ENCODE measurements at places on chromosomes 3 and 15. TPM values are rescaled to one million over a fixed set of nuclear protein-coding genes. Genes with fewer than 3 reads are reported as not detected.

DNA sequence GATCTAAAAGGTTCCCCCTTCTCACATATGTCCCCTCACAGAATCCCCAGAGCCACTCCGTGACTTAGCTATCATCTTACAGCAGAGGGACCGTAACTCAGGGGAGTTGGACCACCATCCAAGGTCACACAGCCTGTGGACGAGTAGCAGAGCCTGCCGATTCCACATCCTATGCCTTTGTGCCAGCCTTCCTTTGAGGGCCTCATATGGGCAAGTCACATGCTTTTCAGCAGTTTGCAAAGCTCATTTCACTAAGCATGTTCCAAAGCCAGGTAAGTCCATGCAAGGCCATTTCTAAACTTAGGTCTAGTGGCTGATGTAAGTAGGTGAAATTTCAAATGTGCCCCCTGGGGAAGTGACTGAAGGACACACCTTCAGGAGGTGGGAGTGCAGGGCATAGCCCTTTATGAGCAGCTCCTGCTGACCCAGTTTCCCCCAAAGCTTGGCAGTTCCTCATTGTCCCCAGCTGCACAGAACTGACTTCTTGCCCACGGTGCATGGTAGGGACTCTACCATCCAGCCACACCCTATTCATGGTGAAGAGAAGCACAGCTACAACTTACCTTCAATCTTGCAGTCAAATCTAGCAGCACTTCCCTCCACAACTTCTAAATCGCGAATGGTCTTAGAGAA is 33.3 kb upstream of the HACD2 start:
- no peak for DNase-seq

- DNase-seq = no peak
Observed at GRCh38 chr15:33126559-33127290, 67.8 kb downstream of the FMN1 start.

GRCh38 chr15:83014205-83014653 is 2.8 kb upstream of the C15orf40 start:
- no peak for DNase-seq

- DNase-seq = no peak
Observed at GRCh38 chr3:15434756-15435155, 7.4 kb downstream of the EAF1 start.

DNA sequence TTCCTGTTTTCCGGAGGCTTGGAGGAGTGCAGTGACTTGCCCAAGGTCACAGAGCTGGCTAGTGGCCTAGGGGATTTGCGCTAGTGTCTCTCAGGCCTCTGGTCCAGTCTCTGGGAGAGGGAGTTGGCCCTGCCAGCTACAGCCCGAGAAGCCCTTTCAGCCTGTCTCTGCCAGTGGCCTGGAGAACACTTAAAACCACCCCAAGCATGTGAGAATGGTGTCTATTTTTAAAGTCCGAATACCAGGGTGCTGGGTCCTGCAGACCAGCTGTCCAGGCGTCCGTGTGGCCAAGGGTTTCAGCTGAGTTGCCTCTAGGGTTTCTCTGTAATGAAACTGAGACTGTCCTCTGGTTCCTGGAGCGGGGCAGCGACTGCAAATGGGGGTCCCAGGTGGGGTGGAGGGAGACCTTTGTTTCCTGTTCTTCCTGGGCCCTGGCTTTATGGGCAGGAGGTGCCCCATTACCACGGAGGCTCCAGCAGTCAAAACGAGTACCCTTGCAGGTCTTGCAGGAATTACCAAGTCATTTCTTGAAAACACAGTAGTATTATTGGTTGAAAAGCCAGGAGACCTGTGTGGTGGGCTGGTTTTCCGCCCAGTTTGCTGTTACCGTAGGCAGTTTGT is 2.2 kb downstream of the CAND2 start:
- DNase-seq = no peak

DNA sequence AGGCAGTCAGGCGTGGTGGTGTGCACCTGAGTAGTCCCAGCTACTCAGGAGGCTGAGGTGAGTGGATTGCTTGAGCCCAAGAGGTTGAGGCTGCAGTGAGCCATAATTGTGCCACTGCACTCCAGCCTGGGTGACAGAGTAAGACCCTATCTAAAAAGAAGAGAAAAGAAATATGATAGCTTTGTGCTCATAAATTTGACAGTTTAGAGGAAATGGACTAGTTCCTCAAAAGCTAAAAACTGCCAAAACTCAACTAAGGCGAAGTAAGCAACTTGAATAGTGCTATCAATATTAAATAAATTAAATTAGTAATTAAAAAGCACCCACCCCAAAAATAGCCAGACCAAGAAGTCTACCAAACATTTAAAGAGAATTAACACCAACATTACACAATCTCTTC is 24.5 kb upstream of the SLC15A2 start:
- DNase-seq = no peak

GRCh38 chr3:14336749-14337598 is 65.4 kb upstream of the SLC6A6 start:
- DNase-seq = no peak

DNA sequence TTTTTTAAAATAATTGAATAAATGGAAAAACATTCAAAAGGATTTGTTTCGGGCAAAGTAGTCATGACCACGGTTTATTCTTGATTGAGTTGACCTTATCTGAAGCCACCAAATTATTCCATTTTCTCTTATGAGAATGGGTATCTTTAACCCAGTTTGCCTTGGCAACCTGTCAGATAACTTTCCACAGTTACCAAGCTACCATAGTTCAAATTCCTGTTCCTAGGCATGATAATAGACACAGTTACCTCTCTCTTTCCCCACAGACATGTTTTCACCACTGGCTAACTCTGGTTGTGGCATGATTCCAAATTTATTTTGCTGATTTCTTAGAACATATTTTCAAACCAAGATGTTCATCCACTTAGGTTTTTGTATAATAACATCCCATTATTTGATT is 84.9 kb downstream of the NECTIN3 start:
- no peak for DNase-seq

DNA sequence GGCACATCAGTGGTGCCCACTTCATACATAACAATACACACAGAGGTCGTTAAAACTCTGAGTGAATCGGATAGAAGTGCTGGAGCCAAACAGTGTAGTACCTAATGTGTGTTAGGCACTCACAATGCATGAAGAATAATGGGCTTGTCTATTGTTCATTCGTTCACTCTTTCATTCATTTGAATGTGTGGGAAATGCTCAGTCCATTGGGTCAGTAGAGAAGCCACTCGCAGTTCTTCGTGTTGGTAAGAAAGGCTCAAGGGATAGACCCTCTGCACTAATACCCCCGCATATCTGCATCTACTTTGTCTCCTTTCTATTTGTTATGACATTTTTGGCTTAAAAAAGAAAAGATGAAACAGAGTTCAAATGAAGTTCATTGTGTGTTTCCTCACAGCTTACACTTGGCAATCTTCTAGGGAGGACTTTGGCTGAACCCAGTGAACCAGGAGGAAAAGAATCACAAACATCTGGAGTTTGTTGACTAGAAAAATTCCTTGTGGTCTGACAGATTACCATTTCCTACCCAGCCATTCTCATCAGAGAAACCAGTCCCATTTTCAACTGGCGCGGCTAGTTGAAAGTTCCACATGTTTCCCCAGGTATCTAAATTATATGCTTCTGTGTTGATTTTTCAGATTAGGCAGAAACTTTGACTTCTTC is 32.8 kb upstream of the MFSD1 start:
- peak; percentile 84 for DNase-seq

GRCh38 chr3:79344876-79345871 is 422.6 kb downstream of the ROBO1 start:
- no peak for DNase-seq

GRCh38 chr3:195075199-195075940 is 195.6 kb downstream of the XXYLT1 start:
- no peak for DNase-seq

GRCh38 chr15:51267703-51268083 is 70.7 kb downstream of the CYP19A1 start:
- DNase-seq = no peak

DNA sequence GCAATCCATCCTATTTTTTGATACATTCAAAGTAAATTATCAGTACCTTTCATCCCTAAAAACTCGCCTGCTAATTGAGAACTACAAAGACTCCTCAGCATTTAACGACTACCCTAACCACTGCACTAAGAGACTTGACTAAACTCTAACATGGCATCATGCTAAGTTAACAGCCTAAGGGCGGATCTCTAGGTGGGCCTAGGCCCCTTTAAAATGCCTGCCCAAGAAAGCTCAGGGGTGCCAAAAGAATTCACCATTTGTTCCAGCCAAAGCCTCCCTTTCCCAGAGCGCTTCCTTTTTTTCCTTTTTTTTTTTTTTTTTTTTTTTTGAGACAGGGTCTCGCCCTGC is 568 bp upstream of the NEK4 start:
- no peak for DNase-seq

DNA sequence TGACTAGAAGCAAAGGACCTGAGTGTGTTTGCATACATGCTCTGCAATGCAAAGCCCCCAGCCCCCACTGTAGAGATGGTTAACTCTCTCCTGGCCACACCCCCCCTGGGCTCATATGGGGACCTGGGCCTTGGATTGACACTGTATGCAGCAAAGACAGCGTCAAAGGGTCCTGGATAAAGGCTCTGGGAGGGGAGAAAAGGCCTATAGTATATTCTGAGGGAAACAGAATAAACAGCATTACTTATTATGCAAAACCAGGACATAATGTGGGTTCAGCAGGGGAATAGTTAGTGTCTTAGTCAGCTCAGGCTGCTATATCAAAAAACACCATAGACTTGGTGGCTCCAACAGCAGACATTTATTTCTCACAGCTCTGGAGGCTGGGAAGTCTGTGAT is 158.7 kb downstream of the APBA2 start:
- no peak for DNase-seq

GRCh38 chr3:194598771-194599557 is 34.3 kb downstream of the TMEM44 start:
- no peak for DNase-seq

DNA sequence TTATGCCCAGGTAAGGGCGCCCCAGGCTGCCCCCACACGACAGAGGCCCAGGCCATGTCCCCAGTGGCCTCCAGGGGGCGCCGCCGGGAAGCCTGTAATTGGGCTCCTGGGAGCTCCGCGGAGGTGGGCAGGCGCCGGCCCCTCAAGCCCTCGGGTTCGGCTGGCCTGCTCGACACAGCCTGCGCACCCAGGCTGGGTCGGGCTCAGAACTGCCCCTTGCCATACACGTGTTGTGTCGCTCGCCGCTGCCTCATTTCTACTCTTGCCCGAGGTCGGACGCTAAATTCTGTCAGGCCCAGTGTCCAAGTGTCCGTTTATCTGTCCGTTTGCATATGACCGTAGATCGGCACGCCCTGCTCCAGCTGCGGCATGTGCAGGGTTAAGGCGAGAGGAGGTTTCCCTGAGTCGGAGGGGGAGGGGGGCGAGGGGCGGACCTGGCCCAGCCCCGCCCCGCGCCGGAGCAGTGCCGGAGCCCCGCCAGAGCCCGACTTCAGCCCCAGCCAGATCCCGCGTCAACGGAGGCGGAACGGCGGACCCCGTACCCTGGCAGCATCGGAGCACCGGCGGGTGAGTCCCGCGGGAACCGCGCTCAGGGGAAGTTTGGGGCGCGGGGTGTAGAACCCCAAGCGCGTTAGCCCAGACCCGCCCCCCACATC is at the start of gene KLHDC8B:
TSS of gene KLHDC8B (plus strand) at position 480 of the 656 bp plus-strand sequence. CDS start 1,172 bp downstream, outside the sequence.
- DNase-seq = peak; percentile 97

The WDR93 gene
- total RNA-seq = not detected

The SLC9A9 gene
- total RNA-seq = 15.0 TPM

The CYP1A2 gene
- total RNA-seq = not detected

The SLC7A14 gene
- 1.3 TPM for total RNA-seq

The CTXN2 gene
- 0.11 TPM for total RNA-seq

The CASR gene
- under 0.01 TPM for total RNA-seq

The SLC12A1 gene
- total RNA-seq = not detected

Measured in esophagus muscularis mucosa (tissue), 4 donors.